Esophagus muscularis mucosa (tissue), 4 donors: ENCODE measurements at places on chromosomes 6 and 20.

DNA sequence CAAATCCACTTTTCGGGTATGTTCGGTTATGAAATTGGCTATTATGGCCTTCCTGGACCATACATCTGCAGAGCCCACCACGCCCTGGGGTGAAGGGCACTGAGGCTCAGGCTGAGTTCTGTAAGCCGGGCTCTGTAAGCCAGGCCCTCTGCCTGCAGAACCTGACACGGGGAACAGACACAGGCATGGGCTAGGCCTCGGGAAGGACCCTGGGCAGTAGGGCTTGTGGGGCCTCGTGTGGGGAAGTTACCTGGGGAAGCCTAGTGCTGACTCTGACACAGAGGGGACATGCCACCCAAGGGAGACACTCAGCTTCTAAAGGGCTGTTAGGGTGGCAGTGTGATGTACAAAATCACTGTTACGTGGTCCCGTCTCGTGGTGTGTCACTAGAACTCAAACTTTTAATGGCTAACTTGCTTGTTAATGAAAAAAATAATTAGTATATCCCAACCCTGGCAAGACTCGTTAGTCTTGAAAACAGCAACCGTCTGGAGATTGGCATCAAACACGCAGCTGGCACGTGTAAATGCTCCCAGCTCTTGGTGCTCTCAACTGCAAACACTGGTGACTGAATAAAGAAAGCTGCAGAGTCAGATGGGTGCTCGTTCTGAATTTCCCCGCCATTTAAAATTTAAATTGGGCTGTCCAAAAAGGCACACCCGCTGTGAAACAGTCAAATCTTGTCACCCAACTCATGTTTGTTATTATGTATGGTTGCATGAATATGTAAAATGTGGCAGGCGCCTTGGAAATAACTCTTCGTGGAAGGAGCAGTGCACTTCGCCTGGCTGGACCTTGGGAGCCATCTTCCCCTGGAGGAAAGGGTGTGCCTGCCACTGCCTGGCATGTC is 23.6 kb upstream of the TCFL5 start:
- peaks cover 14% of the 10 kb centered on the region for H3K4me1 ChIP-seq
- H3K27me3 ChIP-seq = no peaks in the 10 kb centered on the region
- H3K36me3 ChIP-seq = peaks cover 64% of the 10 kb centered on the region
- no peak overlapping the region for H3K4me3 ChIP-seq

GRCh38 chr6:4774715-4775493 is 1.3 kb upstream of the CDYL start:
- H3K27ac ChIP-seq = peak overlapping the region; percentile 87
- no peaks in the 10 kb centered on the region for H3K36me3 ChIP-seq
- no peaks in the 10 kb centered on the region for H3K27me3 ChIP-seq
- H3K4me1 ChIP-seq = peaks cover 19% of the 10 kb centered on the region

DNA sequence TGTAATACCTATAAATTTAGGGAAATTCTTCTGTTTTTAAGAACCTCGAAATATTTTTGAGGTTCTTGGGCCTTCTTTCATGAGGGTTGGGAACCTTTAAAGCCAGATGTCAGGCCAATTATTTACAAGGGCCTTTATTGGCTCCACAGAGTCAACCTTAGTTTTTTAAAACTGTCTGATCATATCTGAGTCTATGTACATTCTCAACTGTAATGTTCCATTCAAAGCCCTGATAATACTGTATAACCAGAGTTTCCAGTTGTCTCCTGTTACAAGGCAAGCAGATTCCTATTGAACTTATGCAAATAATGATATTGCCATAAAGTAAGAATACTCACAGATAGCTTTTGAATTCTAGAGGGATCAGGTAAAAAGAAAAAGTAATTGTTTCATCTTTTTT is 545.5 kb downstream of the EPM2A start:
- H3K27ac ChIP-seq = no peak overlapping the region
- no peak overlapping the region for H3K4me3 ChIP-seq
- no peak for DNase-seq
- H3K4me1 ChIP-seq = no peaks in the 10 kb centered on the region
- no peaks in the 10 kb centered on the region for H3K36me3 ChIP-seq

DNA sequence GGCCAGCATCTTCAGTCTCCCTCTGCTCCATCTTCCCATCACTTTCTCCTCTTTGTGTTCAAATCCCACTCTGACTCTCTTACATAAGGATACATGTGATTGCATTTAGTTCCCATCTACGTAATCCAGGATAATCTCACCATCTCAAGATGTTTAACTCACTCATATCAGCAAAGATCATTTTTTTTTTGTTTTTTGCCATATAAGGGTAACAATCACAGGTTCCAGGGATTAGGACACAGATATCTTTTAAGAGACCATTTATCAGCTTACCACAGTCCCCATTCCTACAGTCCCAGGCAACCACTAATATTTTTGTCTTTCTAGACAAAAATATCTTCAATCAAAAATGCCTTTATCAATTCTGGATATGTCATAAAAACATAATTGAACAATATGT is 3.2 kb upstream of the TREML2 start:
- no peak for DNase-seq
- H3K27me3 ChIP-seq = no peaks in the 10 kb centered on the region
- H3K4me3 ChIP-seq = no peak overlapping the region
- no peak overlapping the region for H3K27ac ChIP-seq

- H3K36me3 ChIP-seq = no peaks in the 10 kb centered on the region
- peak; percentile 91 for DNase-seq
- no peaks in the 10 kb centered on the region for H3K27me3 ChIP-seq
- H3K4me3 ChIP-seq = no peak overlapping the region
Observed at GRCh38 chr20:53040693-53041589, 68.8 kb downstream of the TSHZ2 start.
